ENCODE measurements at places on chromosomes 13 and 19.

- DNase-seq: no peak
These were observed 406.3 kb downstream of the DCT start for GRCh38 chr13:94073007-94073744.

- DNase-seq: no peak
These were observed 6.5 kb upstream of the ERVV-1 start for GRCh38 chr19:53007200-53007599.

DNA sequence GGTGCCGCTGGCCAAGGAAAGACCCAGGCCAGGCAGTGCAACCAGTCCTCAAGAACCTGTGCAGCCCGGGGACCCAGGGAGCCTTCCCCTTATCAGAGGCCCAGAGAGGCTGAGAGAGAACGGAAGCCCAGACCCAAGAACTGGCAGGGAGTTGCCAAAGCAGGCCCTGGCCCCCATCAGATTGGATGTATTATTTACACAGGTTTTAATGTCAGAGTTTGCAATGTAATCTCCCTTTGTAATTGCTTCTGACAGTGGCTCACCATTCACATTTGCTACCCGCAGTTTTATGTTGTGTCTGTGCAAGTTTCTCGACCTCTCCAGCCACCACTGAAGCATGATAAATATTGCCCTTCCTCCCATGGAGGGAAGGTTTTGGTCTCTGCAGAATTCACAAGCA is 660.9 kb downstream of the LIG4 start:
- no peak for DNase-seq

DNA sequence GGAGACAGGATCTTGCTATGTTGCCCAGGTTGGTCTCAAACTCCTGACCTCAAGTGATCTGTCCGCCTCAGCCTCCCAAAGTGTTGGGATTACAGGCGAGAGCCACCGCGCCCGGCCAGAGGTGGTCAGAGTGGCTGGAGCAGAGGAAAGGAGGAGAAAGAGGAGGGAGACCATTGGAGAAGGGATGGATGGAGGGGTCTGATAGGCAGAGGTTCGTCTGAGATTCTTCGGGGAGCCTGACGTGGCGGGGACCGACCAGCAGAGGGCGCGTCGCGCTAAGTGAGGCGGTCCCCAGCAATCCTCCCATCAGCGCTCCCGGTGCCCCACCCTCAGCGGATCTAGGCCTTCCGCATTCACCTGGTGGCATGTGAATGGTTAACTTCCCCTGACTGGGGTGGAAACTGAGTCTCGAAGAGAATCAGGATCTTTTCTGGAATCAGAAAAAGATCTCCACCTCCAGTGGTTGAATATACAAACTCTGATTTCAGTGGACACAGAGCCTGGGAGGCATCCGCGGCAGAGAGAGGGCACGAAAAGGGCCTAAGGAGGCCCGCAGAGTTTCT is 8.8 kb downstream of the GTPBP3 start:
- no peak for DNase-seq

- no peak for DNase-seq
These were observed 3.2 kb downstream of the UBAC2 start for GRCh38 chr13:99203601-99204579.

GRCh38 chr19:41362143-41362847 is 1.7 kb downstream of the B9D2 start:
- DNase-seq: no peak

DNA sequence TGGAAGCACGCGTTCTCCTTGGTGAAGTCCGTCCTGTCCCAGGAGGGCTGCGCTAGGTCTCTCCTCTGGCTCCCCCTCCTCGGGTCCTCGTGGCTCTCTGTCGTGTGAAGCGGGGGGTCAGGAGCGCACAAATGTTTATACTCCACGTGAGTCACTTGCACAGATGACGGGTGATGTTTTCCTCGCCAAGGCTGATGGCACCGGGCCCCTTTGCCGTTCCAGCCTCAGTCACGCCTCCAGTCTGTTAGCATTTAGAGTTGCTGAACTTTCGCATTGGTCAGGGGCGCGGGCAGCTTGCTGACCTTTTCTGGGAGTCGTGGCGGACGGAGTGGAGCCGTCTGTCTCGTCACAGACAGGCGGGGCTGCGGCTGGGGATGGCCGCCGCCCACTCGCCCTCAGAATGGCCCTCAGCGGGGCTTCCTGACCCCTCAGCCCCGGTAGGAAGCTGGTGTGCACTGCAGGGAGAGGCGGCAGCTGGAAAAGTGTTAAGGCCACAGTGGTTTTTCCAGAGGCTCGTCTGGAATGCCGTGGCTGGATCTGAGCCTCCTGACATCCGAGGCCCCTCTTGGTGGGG is 13.7 kb downstream of the KLHL26 start:
- no peak for DNase-seq

- no peak for DNase-seq
These were observed 3.1 kb downstream of the NR2F6 start for GRCh38 chr19:17242431-17243208.

- DNase-seq: no peak
These were observed 84.6 kb upstream of the FREM2 start for GRCh38 chr13:38602266-38602665.

DNA sequence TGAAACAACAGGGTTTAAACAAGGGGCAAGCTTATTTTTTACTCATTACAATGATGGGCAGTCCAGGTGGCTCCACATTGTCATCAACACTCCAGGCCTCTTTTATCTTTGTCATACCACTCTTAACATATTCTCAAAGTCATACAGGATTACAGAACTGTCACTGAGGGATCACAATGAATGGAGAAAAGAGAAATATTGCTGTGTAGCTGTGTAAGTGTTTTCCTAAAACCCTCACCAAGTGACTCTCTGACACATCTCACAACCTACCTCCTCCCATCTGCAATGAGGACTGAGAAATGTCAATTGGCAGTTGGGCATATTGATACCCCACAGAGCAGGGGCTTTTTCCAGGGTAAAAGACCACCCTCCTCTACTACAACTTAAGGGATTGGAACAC is 562.1 kb downstream of the TBC1D4 start:
- DNase-seq: no peak

DNA sequence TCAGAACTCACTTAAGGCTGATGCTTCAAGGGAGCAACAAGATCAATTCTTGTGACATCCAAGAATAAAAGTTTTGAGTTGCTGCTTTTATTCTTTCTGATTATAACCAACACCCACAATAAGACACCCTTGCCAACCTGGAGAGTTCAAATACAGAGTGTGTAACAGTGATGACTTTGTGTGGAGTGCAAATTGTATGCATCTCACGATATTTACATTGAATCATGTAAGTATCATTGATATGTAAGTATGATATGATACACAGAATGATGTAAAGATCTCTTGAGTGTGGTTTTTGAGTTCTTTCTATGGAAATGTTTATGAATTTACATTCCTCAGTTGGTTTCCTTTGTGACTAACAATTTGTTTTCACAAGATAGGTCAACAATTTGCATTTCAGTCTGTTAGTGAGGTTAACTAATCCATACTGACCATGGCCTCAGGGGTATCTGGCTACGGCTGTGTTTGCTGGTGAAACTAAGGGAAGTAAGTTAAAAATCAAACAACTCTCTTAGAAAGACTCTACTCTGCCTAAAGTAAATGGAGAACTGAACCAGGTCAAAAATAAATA is 12.4 kb downstream of the LHFPL6 start:
- DNase-seq: no peak

DNA sequence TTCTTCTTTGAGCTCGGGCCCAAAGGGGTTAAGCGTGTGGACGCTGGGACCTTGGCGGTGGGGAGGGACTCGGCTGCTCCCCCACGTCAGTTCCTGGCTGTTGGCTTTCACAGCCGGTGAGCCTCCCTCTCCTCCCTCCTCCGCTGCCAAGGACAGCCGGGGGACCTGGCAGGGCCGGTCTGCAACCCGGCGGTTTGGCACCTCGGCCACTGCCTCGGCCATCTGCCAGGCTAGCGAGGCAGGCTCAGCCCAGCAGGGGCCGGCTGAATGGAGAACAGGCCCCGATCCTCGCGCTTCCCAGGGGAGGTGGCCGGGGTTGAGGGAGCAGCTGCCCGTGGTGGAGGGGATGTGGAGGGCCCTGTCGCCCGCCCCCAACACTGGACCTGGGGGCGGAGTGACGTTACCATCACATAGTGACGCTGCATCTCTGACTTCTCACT is 5.0 kb downstream of the TLE5 start:
- DNase-seq: peak; percentile 37

DNA sequence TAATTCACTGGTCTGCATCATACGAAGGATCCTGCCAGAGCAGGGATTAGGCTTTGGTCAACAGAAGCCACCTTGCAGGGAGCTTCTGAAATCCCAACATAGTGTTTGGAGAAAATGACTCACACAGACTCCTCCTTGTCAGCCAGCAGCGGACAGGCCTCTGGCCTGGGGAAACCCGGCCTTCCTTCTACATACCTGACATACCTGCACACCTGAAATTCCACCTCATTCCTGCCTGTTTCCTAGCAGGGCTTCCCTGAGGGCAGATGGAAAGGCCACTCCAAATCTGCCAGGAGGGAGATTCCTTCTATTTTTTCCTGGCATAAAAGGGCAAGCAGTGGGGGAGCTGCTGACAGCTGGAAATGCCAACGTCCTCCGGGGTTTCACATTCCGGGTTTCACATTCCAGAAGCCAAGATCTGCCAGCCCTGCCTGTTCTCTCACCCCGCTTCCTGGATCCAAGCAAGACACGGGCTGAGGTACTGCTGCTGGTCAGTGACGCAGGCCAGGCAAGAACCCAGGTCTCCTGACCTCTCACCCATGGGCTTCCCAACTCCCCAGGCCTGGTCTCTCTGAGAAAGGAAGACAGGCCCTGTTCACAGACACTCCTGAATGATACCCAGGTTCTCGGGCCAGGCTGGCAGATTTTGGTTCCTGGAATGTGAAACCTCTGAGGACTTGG is 18.2 kb upstream of the IGFL1 start:
- DNase-seq: no peak

DNA sequence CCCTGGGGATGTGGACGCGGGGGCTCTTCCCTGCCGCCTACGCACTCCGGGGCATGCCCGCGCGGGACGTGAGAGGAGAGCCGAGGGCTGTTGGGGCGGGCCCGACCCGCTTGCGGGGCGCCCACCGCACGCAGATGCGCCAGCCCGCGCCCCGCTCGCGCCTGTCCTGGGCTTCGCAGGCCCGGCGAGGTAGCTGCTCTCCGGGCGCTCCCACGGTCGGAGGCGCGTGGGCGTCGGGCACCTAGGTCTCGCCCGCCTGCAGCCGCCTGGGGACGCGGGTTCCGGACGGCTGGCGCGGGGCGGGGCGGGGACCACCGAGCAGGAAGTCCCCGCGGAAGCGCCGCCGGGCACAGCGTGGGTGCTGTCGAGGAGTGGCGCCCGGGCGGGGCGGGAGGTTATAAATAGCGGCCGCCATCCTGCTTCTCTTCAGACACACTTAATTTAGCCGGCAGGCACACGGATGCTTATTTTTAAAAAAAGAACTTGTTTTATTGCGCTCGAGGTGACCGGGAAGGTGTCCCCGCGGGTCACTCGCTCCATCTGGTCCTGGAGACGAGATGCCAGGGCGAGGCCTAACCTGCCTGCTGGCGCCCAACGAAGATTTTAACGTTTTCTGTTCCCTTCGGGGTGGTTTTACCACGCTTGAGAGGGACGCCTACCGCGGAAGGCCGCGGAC is 561 bp upstream of the GJA3 start:
- no peak for DNase-seq

- no peak for DNase-seq
These were observed 85.3 kb downstream of the FLT1 start for GRCh38 chr13:28409648-28410047.

GRCh38 chr13:52862358-52863206 is 14.1 kb upstream of the PCDH8 start:
- no peak for DNase-seq

GRCh38 chr19:14695471-14695870 is 5.6 kb downstream of the ZNF333 start:
- no peak for DNase-seq

DNA sequence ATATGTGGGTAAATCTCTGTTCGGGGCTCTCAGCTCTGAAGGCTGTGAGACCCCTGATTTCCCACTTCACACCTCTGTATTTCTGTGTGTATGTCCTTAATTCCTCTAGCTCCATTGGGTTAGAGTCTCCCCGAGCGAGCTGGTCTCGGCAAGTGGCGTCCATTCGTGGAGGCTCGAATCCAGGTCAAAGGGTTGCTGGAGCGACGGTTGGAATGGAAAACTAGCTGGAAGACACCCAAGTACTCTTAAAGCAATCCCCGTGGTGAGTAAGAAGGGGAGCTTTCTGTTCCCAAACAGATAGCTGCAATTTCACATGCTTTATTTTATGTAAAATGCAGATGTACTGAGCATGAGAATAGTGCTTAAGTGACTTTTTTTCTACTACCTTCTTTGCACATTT is 277.5 kb upstream of the SGCG start:
- no peak for DNase-seq

GRCh38 chr13:65057986-65058385 is 2172.2 kb downstream of the PCDH9 start:
- DNase-seq: no peak

GRCh38 chr19:16569609-16570320 is 2.5 kb downstream of the SLC35E1 start:
- DNase-seq: no peak

GRCh38 chr13:100484702-100485101 is 103.9 kb downstream of the GGACT start:
- no peak for DNase-seq

DNA sequence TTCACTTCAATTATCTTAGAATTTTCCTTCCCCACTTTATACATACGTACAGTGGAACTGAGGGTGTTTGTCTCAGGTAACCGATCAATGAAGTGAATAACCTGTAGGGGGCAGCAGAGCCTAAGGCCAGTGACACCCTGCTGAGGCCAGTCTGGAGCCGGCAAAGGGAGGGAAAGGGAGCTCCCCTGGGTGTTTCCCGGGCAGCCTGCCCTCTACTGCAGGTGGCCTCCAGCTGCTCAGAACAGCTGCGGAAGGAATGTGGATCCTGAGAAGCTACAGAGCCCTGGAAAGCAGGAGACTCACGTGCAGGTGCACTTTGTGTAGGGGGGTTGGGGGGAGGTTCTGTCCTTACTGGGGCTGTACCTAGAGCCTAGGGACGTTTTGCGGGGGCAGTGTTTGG is 832 bp upstream of the ZNF491 start:
- DNase-seq: peak; percentile 78

- DNase-seq: no peak
These were observed 650.5 kb upstream of the SLC10A2 start for GRCh38 chr13:103716718-103717117.

DNA sequence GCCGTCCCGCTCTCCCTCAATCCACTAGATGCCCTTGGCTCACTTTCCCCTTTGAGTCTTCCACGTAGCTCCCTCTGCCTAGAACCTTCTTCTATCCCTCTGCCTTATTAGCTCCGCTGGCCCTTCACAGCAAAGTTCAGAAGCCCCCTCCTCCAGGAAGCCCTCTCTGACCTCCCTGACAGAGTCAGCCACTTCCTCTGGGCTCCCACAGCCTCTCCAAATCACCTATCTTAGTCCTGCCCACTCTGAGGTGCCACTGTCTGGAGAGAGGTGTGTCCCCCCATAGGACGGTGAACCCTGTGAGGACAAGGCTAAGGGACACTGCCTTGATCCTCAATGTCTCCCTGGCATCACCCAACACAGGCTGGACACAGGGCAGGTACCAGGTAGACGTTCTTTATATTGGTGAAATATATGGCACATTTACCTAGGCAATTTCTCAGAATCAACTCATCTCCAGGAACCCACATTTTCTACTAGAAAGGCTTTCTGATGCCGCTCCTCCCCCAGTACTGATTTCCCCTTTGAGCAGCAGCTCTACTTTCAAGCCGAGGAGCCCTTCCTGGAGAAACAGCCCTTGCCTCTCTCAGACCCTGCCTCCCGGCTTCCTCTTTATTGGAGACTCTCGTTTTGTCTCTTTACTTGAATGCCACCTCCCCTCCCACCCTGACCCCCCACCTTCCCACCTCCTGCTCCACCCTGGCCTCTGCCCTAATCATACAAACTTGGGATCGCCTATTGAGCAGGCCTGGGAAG is 3.4 kb upstream of the TGFB1 start:
- DNase-seq: no peak
